Breast epithelium (tissue), 4 donors: ENCODE measurements at places on chromosomes 2 and 18. TPM values are rescaled to one million over a fixed set of nuclear protein-coding genes. Genes with fewer than 3 reads are reported as not detected.

DNA sequence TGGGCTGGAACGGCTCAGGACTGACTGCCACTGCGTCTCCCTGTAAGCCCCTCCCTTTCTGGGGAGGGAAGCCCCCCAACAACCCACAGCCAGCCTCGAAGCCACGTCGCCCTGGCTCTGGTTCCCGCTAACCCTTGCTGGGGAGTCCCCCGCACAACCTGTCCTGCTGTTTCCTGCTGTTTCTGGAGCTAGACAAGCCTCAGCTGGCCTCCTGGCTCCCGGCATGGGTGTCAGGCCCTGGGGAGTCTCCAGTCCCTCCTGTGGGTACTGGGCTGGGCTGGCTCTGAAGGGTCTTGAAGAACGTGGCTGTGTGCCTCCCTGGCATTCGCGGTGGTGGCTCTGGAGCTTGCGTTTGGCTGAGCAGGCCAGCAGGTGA is 20.9 kb downstream of the NFATC1 start:
- DNase-seq, result no peak

GRCh38 chr2:166104773-166105172 is 23.0 kb downstream of the SCN1A start:
- DNase-seq, result no peak

DNA sequence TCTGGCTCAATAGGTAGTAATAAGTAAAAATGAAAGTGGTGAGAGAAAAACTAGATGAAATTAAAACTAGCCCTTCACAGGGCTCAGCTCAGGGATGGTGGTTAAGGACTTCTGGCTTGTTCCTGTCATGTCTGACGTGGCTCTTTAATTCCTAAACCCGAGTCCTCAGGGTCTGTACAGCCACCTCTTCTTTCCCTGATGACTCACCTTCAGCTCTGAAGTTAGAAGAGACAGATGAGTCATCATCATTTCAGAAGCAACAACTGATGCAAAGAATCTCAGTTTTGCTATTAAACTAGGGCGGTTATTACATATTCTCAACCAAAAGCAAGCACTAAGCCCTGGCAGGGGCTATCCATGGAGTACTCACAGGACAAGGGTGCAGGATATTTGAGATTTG is 24.0 kb upstream of the ITGB6 start:
- DNase-seq, result peak; percentile 54

DNA sequence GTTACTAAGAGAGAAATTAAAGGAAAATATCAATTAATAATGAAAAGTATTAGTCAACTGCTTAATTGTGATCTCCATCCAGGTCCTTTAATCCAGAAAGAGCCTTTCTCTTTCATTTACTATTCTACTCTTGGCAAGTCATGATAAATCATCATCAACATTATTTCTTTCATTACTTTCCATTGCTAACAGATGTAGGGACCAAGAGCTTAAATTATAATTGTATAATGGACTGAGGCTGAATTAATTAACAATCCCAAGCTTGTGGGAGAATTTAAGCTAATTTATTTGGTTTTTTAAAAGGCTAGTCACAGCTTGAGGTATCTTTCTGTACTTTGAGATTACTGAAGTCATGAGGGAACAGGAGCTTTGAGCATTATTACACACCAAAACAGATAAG is 223.9 kb downstream of the ERBB4 start:
- no peak for DNase-seq

DNA sequence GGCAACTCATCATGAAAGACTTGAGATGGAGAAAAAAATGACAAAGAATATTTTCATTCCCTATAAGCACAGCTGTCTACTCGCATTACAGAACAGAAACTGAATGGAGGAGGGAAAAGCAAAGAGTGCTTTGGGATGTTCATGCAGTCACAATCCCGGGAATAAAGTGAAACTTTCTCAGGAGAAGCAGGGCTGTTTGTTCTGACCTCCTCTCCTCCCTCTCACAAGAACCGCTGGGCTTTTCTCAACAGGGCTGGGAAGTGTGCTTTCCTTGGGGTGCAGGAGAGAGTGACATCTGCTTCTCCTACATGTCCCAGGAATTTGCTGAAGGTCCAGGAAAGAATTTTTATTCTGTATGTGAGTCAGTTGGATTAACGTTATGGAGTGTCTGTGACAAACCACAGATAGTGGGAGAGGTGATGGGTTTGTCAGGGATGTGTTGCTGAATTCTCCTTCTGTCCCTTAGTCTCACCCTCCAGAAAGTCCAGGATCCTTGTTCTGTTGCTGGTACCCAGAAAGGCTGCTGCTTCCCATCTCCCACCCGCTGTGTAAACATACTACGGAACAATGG is 125.6 kb downstream of the HRH4 start:
- no peak for DNase-seq

Gene ZNF892
- total RNA-seq, result 6.9 TPM

GRCh38 chr2:5125017-5125730 is 567.0 kb upstream of the SOX11 start:
- no peak for DNase-seq

Gene LRP1B
- total RNA-seq, result 29.8 TPM

DNA sequence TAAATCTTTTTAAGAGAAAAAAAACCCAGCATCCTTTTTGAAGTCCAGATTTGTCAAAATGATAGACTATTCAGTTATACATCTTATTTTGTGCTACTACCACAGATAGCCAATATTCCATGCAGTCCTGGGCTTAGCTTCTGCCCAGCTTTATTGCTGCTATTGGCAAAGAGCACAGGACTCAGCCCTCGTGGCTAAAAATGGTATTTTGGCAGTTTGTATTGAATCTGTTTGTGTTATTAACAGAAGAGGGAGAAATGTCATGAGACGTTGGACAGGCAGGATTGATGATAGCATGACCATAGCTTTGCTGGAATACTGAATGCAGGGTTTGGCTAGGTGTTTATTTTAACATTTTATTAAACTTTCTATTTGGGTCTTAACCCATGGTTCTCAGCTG is 19.4 kb downstream of the ELAC1 start:
- DNase-seq, result no peak

Gene HMSD
- total RNA-seq, result not detected

GRCh38 chr2:2127467-2127866 is 203.6 kb downstream of the MYT1L start:
- no peak for DNase-seq

DNA sequence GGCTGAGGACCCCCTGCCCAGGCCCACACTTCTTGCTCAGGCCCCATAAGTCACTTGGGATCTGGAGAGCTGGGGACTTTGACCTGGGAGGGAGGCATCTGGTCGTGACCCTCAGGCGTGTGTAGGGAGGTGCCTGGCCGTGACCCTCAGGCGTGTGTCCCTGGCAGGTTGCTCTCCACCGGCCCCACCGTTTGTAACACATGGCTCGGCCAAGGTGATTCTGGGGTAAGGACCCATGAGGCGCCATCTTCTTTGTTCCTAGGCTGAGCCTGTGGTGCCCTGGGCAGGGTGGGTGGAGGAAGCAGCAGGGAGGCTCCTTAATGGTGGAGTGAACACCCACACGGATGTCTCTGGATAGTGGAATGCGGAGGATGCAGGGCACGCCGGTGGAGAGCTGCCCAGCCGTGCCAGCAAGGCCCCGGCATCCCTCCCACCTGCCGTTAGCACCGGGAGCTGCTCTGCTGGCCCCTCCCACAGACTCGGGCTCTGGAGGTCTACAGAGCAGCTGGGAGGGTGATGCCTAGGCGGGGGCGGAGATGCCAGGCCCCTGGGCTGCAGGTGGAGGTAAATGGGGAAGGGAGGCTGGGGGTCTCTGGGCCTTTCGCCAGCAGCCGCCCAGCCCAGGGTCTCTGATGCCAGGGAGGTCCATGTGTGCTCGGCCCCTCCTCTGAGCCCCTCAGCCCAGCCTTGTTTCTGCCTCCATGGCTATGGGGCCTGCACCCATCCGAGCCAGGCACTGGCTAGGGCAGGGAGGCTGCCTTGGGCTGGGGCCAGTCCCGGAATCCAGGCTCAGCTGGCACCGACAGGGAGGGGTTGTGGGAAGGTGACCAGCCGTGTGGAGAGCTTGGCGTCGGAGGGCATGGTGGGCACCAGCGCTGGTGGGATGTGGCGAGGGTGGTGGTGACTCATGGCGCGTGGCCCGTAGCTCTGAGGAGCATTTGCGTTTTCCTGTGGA is 1.1 kb upstream of the GAL3ST2 start:
- DNase-seq, result no peak

GRCh38 chr2:83602753-83603152 is 856.3 kb downstream of the SUCLG1 start:
- DNase-seq, result no peak

- DNase-seq, result no peak
Measured at GRCh38 chr2:2182551-2183071, 148.5 kb downstream of the MYT1L start.

- DNase-seq, result no peak
Measured at GRCh38 chr2:158578703-158579330, 122.1 kb downstream of the PKP4 start.

- DNase-seq, result no peak
Measured at GRCh38 chr2:201260302-201260800, at the start of gene CASP8. TSS of gene CASP8 (plus strand) at chr2:201260536. CDS start at chr2:201266487, 5,951 bp downstream.

- DNase-seq, result no peak
Measured at GRCh38 chr2:130847776-130848525, 11.2 kb downstream of the ARHGEF4 start.

Gene SERPINB12
- total RNA-seq, result not detected

GRCh38 chr2:121360566-121361300 is 75.7 kb upstream of the TFCP2L1 start:
- peak; percentile 73 for DNase-seq

GRCh38 chr18:52933356-52933755 is 593.4 kb downstream of the DCC start:
- DNase-seq, result no peak

Gene ST8SIA3
- not detected for total RNA-seq

Gene PLGLB1
- 6.0 TPM for total RNA-seq

- DNase-seq, result no peak
Measured at GRCh38 chr2:239229545-239230279, 171.1 kb downstream of the HDAC4 start.

DNA sequence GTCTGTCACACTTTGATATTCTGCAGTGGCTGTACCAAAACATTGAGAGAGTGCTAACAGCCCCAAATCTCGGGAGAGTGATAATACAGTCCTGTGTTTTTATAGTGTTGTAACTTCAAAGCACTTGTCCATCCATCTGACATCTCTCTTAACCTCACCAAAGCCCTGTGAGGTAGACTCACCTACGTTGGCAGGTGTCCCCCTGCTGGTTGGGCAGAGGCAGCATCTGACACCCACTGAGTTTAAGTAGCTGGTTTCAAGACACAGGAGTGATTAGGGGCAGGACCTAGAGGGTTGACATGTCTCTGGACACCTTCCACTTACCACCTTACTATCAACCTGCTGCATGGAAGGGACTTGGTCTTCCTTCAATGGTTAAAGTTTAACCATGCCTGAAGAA is 22.9 kb downstream of the COLEC12 start:
- no peak for DNase-seq

GRCh38 chr18:6672821-6673308 is 56.7 kb upstream of the ARHGAP28 start:
- DNase-seq, result no peak

GRCh38 chr18:2956056-2956455 is 56.9 kb downstream of the LPIN2 start:
- no peak for DNase-seq

GRCh38 chr2:11073776-11074175 is 81.5 kb upstream of the SLC66A3 start:
- no peak for DNase-seq

DNA sequence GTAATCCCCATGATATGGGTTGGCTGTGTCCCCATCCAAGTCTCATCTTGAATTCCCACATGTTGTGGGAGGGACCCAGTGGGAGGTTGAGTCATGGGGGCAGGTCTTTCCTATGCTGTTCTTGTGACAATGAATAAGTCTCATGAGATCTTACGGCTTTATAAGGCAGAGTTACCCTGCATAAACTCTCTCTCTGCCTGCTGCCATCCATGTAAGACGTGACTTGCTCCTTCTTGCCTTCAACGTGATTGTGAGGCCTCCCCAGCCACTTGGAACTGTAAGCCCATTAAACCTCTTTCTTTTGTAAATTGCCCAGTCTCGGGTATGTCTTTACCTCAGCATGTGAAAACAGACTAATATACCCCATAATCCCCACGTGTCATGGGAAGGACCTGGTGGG is 61.9 kb upstream of the LDAH start:
- no peak for DNase-seq

Gene LDLRAD4
- total RNA-seq, result 42.9 TPM
